Regular cardiac myocyte (primary cell): ENCODE measurements at places on chromosomes 4 and X. TPM values are rescaled to one million over a fixed set of nuclear protein-coding genes. Genes with fewer than 3 reads are reported as not detected.

The FAM9A gene
- total RNA-seq, result not detected in 2 replicates

The CT55 gene
- total RNA-seq, result not detected in 2 replicates

The VCX gene
- not detected in 2 replicates for total RNA-seq

The NRK gene
- total RNA-seq, result under 0.01 and 0.56 TPM in 2 replicates
